NCI-H187 treated with DMSO at 0.1 percent for 48 hours (cell line): ENCODE measurements at places on chromosomes 5 and 9.

DNA sequence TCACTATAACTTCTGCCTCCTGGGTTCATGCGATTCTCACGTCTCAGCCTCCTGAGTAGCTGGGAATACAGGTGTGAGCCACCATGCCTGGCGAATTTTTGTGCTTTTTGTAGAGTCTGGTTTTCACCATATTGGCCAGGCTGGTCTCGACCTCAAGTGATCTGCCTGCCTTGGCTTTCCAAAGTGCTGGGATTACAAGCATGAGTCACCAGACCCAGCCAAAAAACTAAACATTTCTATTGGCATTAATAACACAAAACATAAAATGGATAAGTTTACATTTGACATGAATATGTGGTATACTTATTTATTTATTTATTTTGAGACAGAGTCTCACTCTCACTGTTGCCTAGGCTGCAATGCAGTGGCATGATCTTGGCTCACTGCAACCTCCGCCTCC lies 13.6 kb upstream of the REEP5 start:
- no peak for DNase-seq

DNA sequence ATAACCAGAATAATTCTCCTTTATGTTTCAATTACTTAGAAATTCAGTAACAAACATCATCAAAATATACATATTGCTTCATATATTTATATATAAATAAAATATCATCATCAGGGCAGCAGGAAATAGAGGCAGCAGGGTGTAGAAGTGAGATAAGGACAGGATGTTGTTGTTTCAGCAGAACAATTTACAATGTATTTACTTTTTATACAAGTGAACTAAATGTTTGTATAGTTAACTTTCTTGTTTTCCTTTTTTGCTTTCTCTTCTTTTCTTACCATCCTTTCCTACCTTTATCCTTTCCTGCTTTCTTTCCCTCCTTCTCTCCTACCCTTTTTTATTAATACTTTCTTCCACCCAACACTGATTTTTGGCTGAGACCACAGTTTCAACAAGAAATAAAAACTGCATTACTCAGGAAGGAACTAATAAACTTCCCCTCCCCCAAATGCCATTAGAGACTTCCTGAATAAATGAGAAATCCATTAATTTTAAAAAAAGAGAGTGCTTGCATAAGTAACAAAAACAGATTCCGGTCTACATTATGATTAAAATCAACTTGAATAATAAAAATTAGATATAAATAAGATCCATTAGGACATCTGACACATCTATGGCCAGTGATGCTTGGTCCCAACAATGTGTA lies 159.8 kb upstream of the ACOT12 start:
- no peak for DNase-seq

DNA sequence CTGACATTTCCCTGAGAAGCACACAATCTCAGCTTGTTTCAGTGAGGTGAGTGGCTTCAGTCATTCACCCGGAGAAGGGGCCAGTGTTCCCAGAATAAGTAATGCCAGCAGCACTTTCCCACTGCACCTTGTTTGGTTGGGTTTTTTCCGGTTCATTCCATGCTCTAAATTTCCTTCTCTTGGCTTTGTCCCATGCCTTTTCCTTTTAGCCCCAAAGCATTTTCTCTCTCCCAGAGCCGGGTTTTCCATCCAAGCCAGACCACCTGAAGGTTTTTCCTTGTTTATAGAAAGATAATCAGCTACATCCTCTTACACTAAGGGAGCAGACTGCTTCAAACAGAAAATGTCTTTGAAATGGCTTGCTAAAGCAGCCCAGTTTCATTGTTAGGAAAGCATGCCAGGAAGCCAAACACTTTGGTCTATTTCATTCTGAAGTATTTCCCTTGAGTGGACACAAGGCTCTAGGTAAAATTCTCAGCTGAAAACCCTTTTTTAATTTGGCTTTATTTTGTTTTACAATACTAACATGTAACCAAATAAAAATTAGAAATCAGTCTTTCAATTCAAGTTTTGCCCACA lies 501.6 kb downstream of the DTWD2 start:
- DNase-seq = no peak

- peak; percentile 12 for DNase-seq
These were observed 269.8 kb downstream of the GADD45G start for GRCh38 chr9:89874351-89875321.
